Esophagus squamous epithelium (tissue), 5 donors: ENCODE measurements at places on chromosomes 4 and X.

- no peak for DNase-seq
- no peak overlapping the region for H3K4me3 ChIP-seq
- H3K27ac ChIP-seq, result no peak overlapping the region
- no peaks in the 10 kb centered on the region for H3K4me1 ChIP-seq
- H3K36me3 ChIP-seq, result no peaks in the 10 kb centered on the region
Observed at GRCh38 chr4:110916505-110916904, 293.6 kb upstream of the PITX2 start.

DNA sequence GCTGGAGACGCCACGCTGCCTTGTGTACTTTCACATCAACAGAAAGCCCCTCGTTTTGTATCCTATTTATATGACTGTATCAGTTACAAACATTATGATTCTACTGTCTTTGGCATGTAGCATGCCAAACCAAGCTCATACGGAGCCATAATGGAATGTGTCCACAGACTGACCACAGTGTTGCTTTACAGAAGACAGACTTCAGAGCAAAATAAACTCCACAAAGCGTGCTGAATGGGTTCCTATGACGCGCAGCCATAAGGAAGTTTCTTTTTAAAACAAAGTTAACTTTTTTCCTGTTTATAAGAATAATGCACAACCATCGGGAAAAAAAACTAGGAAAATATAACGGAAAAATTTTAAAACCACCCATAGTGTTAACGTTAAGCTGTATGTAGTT is 136.0 kb downstream of the STOX2 start:
- no peak for DNase-seq
- no peaks in the 10 kb centered on the region for H3K27me3 ChIP-seq
- no peaks in the 10 kb centered on the region for H3K4me1 ChIP-seq
- no peak overlapping the region for H3K27ac ChIP-seq

- no peak overlapping the region for H3K27ac ChIP-seq
- DNase-seq, result no peak
- H3K36me3 ChIP-seq, result no peaks in the 10 kb centered on the region
- peaks cover 6% of the 10 kb centered on the region for H3K4me1 ChIP-seq
Observed at GRCh38 chr4:36269533-36270173, 11.8 kb upstream of the DTHD1 start.

- no peaks in the 10 kb centered on the region for H3K27me3 ChIP-seq
- H3K27ac ChIP-seq, result peak overlapping the region; percentile 66
- no peaks in the 10 kb centered on the region for H3K36me3 ChIP-seq
- no peak for DNase-seq
Observed at GRCh38 chr4:70714079-70714887, 7.5 kb upstream of the RUFY3 start.

- no peaks in the 10 kb centered on the region for H3K27me3 ChIP-seq
- H3K36me3 ChIP-seq, result no peaks in the 10 kb centered on the region
- DNase-seq, result no peak
- no peak overlapping the region for H3K27ac ChIP-seq
- H3K4me1 ChIP-seq, result no peaks in the 10 kb centered on the region
Observed at GRCh38 chr4:86156531-86156930, 203.3 kb downstream of the MAPK10 start.

GRCh38 chr4:140186651-140187315 is 32.8 kb upstream of the MAML3 start:
- peak overlapping the region; percentile 79 for H3K27ac ChIP-seq
- DNase-seq, result no peak
- H3K27me3 ChIP-seq, result no peaks in the 10 kb centered on the region
- no peaks in the 10 kb centered on the region for H3K36me3 ChIP-seq
- H3K4me3 ChIP-seq, result no peak overlapping the region

- H3K36me3 ChIP-seq, result no peaks in the 10 kb centered on the region
- H3K27me3 ChIP-seq, result no peaks in the 10 kb centered on the region
- H3K27ac ChIP-seq, result no peak overlapping the region
- H3K4me1 ChIP-seq, result no peaks in the 10 kb centered on the region
- DNase-seq, result no peak
Observed at GRCh38 chrX:12488220-12488619, 303.0 kb upstream of the PRPS2 start.
